ENCODE measurements at places on chromosomes 7 and 10.
A peak's percentile ranks its signal among the peaks of the same experiment; 100 is the strongest.

DNA sequence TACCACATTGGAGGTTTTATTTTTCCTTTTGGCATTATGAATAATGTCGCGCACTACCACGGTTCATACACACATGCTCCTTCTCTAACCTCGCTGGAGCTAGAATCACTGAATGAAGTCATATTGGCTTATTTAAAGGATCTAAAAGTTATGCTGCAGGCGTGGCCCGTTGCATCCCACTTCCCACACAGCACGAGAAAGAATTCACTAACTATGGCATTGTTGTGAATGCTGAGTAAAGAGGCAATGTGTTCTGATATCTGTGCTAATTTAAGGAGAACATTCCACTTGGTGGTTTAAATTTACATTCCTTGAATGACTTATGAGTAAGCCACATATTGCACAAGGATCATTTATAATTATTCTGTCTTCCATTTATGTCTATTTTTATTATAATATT lies 20.7 kb downstream of the TCERG1L start:
- no peak for DNase-seq

GRCh38 chr10:91557651-91558111 lies 75.2 kb downstream of the PPP1R3C start:
- no peak for DNase-seq

- DNase-seq = no peak
Measured at GRCh38 chr10:89076120-89076519, 85.5 kb downstream of the FAS start.

GRCh38 chr7:137834552-137834951 lies 12.2 kb downstream of the DGKI start:
- no peak for DNase-seq

GRCh38 chr7:47461746-47462145 lies 120.2 kb downstream of the TNS3 start:
- no peak for DNase-seq

DNA sequence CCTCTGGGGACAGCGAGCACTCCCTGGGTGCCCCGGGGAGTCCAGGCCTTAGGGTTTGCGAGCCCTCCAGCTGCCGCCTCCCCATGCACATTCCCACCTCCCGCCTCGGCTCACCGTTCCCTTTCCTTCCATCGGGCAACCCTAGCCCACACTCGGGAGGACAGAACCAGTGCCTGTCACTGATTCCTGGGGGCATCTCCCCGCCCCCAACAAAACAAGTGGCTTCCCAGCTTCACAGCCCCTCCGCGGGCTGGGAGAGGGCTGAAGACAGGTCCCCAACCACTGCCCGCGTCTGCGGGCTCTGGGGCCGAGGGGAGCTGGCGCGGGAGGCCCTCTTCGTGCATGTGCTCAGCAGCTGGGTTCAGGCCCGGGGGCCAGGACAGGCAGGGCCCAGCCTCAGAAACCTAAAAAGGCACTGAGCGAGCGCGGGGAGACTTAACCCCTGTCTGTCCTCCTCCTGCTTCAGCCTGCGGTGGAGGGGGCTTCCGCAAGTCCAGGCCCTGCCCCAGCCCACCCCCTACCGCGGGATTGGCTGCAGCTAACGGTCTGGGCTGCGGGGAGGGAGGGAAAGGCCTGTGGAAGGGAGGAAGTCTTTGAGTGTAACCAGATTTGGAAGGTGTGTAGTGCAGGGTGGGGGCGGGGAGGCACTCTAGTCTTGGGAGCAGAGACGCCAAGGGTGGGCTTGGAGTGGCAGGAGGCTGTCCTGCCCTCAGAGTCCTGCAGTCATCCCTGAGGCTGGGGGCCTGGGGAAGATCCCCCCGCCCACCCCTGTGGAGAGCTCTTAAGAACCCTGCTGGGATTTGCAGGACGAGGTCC lies 1.2 kb downstream of the FLNC start:
- no peak for DNase-seq

GRCh38 chr7:20299145-20299544 lies 31.6 kb upstream of the ITGB8 start:
- no peak for DNase-seq

- no peak for DNase-seq
Measured at GRCh38 chr10:132256866-132257265, 50.9 kb downstream of the STK32C start.

GRCh38 chr7:2886900-2887299 lies 42.8 kb upstream of the GNA12 start:
- peak; percentile 21 for DNase-seq

- no peak for DNase-seq
Measured at GRCh38 chr10:131949041-131949862, 32.5 kb downstream of the BNIP3 start.

- DNase-seq = no peak
Measured at GRCh38 chr7:40879941-40880543, 745.2 kb downstream of the SUGCT start.

DNA sequence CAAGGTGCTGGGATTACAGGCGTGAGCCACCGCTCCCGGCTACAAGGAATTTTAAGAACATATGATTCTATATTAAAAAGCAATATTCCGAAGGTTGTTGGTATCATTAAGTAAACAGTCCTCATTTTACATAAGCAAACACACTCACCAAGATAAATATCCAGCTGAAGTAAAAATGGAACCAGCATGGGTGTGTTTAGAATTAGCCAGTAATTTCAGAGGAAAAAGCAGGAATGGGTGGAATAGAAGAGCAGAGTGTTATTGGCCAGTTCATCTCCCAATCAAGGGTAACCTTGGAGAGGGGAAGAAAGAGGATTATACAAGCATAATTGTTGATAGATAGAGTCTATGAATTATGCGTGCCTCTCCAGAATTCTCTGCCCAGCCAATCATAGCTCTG lies 31.7 kb upstream of the MAT1A start:
- no peak for DNase-seq

GRCh38 chr7:33509206-33509605 lies 379.8 kb downstream of the BBS9 start:
- no peak for DNase-seq

GRCh38 chr10:124450783-124451057 lies 885 bp upstream of the NKX1-2 start:
- no peak for DNase-seq

- no peak for DNase-seq
Measured at GRCh38 chr10:48417374-48417773, 110.9 kb downstream of the MAPK8 start.

Data from hypothalamus (tissue), 51 donors.